Colonic mucosa (tissue), 4 donors: ENCODE measurements at places on chromosomes 13 and 19. TPM values are rescaled to one million over a fixed set of nuclear protein-coding genes. Genes with fewer than 3 reads are reported as not detected.

DNA sequence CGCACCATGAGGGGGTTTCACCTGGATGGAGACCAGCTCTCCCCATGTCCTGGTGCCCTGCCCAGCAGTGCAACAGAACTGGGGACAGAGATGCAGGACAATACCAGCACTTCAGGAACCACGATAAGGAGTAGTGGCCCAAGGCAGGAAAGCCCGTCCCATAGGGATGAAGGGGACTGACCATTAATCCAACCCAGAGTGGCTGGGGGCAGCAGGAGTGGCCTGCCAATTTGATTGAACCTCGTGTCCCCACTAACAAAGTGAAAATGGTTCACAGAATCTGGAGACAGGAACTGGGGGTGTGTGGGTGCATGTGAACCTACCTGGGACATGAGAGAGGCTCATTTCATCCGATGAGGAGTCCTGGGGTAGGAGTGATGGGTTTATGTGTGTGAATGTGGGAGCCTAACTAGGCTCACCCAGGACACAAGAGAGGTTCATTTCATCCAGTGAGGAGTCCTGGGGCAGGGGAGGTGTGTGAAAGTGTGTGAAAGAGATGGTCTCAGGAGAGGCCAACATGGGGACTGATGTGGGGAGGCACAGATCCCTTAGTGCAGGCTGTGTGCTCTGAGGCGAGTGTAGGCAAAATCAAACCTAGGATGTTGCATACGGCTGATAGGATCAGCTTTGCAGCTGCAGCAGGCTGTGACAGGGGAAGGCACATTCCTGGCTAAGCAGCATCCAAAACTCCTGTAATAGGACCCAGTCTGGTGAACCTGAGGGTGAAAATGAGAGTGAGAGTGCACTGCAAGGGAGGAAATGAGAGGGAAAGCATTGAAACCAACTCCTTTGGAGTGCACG is 98.2 kb downstream of the ZNF429 start:
- DNase-seq = no peak

- no peak for DNase-seq
Measured at GRCh38 chr13:30900436-30900835, 5.6 kb upstream of the MEDAG start.

The ZNF835 gene
- total RNA-seq = 1.3 TPM

The LIM2 gene
- total RNA-seq = not detected

DNA sequence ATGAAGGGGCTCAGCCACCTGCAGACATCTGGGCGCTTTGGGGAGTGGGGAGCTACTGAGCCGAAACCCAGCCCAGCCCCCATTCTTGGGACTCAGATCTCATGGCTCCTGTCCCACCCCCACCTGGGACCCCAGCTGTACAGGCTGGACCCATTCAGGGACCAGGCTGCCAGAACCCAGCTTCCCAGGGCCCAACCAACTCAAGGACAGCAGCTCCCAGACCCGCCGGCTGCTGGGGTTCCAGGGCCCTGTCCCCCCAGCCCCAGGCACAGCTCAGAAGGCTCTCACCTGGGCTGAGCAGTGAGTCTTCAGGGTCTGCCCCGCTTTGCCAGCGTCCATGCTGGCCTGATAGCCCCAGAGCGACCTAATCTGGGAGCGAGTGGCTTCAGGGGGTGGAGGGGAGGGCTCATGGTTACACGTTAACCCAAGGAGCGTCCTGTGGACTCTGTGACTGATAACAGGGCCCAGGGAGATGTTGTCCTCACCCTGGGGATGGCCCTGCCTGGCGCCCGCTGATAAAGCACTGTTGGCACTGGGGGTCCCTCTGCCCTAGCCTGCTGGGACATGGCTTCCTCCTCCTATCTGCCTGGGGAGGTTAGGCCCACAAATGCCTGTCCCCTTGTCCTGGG is at the start of gene TMEM86B:
Gene TMEM86B, minus strand, starts transcription at position 361 of the 629 bp plus-strand sequence. Its CDS starts 22 bp downstream, at position 339.
- no peak for DNase-seq

The PODNL1 gene
- total RNA-seq = 4.1 TPM

DNA sequence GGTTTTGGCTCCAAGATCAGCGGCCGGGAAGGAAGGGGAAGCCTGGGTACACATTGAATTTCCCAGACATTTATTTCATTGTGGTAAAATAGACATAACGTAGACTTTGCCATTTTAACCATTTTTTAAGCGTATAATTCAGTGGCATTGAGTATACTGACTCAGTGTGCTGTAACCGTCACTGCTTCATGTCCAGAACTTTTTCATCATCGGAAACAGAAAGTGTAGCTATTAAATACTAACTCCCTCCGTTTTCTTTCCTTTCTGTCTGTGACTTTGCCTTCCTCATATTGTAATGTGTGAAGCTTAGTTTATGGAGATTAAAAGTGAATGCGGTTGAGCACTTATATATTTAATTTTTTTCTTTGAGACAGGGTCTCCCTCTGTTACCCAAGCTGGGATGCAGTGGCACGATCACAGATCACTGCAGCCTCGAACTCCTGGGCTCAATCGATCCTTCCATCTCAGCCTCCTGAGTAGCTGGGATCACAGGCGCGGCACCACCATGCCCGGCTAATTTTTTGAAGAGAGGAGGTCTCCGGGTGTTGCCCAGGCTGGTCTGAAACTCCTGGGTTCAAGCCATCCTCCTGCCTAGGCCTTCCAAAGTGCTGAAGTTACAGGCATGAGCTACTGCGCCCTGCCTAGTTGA is 1.4 kb downstream of the HNRNPM start:
- no peak for DNase-seq

GRCh38 chr13:69737129-69737935 is 370.3 kb upstream of the ATXN8OS start:
- DNase-seq = no peak

GRCh38 chr19:35963514-35963913 is 27.3 kb downstream of the LRFN3 start:
- DNase-seq = no peak

The ATXN8OS gene
- total RNA-seq = not detected

GRCh38 chr13:99893567-99893966 is 78.0 kb downstream of the ZIC5 start:
- DNase-seq = no peak

GRCh38 chr19:18653853-18654252 is 17.0 kb downstream of the KLHL26 start:
- DNase-seq = no peak

- DNase-seq = no peak
Measured at GRCh38 chr19:11322269-11323024, 17.0 kb downstream of the RAB3D start.

The HSD11B1L gene
- total RNA-seq = 3.4 TPM

GRCh38 chr13:106432636-106433035 is 102.8 kb downstream of the EFNB2 start:
- DNase-seq = no peak

The NTN5 gene
- total RNA-seq = not detected

The IZUMO2 gene
- total RNA-seq = not detected

The PTH2 gene
- total RNA-seq = not detected

The LENG9 gene
- total RNA-seq = 24.6 TPM

The CASP14 gene
- total RNA-seq = not detected

The MISP3 gene
- total RNA-seq = 50.0 TPM

GRCh38 chr19:392375-392970 is 16.5 kb downstream of the C2CD4C start:
- DNase-seq = no peak

The NLRP11 gene
- total RNA-seq = 0.07 TPM

DNA sequence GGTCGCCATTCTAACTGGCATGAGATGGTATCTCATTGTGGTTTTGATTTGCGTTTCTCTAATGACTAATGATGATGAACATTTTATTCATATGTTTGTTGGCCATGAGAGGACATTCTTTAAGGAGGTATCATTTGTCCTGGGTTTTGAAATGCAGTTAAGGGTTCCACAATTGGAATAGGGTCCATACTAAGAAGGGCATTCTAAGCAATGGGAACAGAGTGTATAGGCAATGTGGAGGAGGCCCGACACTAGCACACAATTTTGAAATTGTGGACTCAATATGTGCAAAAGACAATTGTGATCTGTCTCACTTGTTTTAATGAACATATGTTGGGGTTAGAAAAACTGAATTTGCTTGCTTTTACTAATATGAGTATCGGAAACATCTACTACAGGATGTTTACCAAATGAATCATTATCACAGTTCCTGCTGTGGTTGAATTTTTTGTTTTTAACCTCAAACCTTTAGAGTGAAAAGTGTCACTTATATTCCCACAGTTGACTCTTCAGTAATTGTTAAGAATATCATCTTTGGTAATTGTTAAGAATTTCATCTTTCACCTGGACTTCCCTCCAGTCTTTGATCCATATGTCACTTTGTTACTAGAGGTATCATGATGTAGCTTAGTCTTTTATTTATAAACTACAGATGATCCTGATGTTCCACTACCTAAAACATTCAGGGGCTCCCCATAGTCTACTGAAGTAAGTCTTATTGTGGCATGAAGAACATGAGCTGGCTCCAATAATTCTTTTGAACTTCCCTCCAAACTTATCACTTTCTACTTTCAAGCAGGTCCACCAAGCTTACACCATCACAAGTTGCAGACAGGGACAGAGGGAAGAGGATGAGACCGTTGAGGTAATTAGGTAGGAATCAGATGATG is 109.7 kb upstream of the KLF12 start:
- DNase-seq = no peak

GRCh38 chr13:58579468-58579867 is 947.9 kb downstream of the PCDH17 start:
- DNase-seq = no peak

DNA sequence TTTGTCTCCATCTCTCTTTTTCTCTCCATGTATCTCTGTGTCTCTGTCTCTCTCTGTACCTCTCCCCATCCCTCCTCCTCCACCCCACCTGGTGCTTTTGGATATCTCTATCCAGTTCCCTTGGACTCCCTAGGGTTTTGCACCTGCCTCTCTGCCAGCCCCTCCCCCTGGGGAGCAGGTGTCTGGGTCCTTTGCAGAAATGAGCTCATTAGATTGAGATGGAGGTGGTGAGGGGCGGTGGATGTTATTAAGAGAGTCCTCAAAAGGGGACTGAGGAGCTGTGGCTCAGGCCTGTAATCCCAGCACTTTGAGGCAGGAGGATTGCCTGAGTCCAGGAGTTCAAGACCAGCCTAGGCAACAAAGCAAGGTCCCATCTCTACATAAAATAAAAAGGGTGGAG is 2.1 kb downstream of the KCNN4 start:
- peak; percentile 54 for DNase-seq

DNA sequence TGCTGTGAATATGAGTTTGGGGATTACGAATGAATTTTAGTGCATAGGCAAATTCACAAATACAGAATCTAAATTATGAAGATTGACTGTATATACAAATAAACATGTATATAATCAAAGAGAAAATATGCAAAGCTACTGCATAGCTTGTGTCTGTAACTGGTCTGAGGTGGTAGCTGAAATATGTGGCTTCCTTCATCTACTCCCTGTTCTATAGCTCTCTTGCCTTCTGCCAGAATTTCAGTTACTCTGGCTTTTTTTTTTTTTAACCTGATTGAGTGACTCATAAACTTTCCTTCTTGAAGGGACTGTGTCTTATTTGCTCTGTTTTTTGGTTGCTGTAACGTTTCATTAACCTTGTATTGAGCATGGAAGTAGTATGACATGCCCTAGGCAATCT is 26.6 kb downstream of the DNAJC3 start:
- no peak for DNase-seq

The KLF2 gene
- total RNA-seq = 18.7 TPM

The BRSK1 gene
- 0.59 TPM for total RNA-seq

DNA sequence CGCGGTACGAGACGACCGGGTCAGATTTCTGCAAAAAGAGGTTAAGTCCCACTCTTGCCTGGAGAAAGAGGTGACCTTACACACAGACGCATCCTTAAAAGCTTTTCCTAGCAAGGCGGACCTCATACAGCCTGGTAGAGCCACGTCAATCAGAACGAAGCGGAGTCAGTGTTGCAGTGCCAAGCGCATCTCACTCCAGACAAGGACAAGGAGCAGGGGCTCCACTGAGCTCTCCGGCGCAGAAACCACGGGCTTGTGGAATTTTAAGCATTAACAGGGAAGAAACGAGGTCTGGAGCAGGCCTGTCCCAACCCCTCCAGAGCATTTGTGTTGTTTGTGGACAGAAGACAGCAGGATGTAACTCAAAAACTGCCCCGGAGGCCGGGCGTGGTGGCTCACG is 7.1 kb downstream of the EEF2 start:
- DNase-seq = no peak

DNA sequence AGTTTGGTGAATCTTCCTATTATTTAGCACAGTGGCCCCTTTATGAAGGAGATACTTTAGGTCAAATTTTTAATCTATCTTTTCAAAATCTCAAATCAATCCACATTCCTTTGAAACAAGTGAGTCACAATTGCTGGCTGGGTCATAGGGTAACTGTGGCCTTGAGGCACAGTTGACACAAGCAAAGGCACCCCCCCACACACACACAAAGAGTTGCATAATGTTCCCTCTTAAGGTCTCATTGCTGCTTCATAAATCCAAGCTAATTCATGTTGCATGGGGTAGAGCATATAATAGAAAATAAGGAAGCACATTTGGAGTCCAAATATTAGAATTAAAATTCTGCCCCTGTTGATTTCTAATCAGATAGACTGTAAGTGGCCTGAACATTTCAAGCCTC is 171.5 kb downstream of the DLEU7 start:
- no peak for DNase-seq

The CGB3 gene
- not detected for total RNA-seq

DNA sequence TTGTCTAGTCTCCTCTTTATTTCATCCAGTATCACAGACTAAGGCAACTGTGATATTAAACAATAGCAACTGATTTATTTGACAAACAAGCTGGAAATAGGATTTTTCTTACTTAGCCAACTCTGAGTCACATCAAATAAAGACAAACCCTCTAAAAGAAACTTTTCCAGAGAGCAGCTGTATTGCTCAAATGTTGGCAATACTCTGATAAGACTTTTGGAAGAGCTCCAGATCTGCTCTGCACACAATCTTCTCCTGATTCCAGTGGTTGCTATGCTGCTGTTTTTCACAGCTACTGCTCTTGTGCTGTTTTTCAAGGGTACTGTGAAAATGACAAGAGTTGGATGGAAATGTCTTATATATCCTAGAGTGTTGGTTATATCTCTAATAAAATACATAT is 1479.2 kb downstream of the SLITRK5 start:
- no peak for DNase-seq

The F10 gene
- total RNA-seq = 4.1 TPM
